ENCODE measurements at places on chromosomes 2 and 18. TPM values are rescaled to one million over a fixed set of nuclear protein-coding genes. Genes with fewer than 3 reads are reported as not detected.

TIGD1 gene
- polyA plus RNA-seq, result 13.3 TPM

ALPP gene
- polyA plus RNA-seq, result not detected

DNA sequence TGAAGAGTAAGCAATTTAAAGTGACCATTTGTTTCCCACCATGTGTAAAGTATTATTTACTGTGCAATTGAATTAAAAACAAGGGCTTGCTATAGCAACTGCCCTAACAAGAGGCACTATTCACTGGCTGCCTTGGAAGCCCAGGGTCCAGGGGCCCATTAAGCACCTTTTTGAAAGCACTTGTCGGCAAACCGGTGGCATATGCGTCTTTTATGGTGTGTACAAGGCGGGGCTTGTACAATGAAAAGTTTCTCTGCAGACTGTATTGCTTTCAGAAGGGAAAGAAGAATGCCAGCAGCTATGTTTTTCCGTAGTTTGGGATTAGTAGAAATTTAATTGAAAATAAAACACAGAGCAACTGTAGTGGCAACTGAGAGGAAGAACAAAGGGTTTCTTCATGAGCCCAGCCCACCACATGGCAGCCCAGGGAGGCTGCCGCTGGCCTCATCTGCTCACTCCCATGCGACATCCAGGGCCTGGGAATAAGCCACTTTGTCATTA, 279.5 kb upstream of the PARD3B start:
- no peak for DNase-seq

GRCh38 chr2:235564066-235564465, 70.2 kb downstream of the AGAP1 start:
- DNase-seq, result no peak

FSIP2 gene
- polyA plus RNA-seq, result 2.8 TPM

DNA sequence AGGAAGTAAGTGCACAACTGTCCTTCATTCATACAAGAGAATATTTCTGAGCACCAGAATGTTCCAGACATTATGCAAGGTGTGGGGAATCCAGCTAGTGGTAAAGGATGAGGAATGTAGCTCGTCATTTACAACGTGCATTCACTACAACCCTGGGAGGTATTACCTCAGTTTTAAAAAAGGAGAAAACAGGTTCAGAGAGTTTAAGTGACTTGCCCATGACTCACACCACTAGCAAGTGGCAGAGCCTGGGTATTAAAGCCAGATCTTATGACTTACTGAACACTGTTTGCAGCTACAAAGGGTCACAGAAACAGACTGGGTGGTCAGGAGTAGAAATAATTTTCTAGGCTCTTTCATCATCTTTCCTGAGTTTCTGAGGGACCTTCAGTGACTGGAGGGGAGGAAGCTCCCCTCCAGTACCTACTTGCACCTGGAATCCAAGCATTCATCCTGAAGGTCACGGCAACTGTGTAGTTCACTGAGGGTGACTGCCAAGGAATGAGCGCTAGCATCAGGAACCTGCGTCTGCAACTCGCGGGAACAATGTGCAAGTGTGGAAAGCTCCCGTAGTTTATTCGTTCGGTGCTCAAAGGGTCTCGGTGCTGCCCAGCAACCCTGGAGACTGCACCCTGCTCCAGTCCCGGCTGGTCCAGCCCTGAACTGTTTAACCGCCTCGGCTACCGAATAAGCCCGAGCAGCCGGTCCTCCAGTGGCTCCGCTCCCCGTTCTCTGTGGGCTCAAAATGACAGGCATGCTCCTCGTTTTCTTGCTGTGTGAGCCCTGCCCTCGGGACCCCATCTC, 647 bp downstream of the CCDC121 start:
- no peak for DNase-seq

DNA sequence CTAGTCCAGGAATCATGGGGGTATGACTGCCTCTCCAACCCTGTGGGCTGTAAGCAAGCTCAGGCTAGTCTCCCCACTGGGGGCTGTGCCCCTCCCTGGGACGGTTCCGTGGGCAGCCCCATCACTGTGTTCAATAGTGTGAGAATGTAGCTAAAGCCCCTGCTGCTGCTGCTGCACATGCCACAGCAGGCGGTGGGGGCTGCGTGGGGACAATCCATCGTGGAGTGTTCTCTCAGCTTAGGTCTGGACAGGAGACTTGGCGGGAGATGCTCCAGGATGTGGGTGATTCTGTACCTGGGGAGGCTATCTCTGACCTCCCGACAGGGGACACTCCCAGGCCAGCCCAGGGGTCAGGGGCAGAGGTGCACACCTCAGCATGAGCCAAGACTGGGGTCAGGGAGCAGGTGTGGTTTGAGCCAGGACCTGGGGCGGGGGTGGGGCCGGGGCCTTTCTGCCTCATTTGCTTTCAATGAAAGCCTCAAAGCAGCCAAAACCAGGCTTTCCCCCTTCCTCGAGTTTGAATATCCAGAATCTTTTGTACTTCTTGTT, 10.2 kb downstream of the PKDCC start:
- DNase-seq, result no peak
